CD4-positive, alpha-beta T cell treated with Interleukin-1 beta for 1 hour (primary cell): ENCODE measurements at places on chromosomes 13 and 19.

GRCh38 chr19:32652894-32653598 is 21.9 kb downstream of the ANKRD27 start:
- no peak for DNase-seq

DNA sequence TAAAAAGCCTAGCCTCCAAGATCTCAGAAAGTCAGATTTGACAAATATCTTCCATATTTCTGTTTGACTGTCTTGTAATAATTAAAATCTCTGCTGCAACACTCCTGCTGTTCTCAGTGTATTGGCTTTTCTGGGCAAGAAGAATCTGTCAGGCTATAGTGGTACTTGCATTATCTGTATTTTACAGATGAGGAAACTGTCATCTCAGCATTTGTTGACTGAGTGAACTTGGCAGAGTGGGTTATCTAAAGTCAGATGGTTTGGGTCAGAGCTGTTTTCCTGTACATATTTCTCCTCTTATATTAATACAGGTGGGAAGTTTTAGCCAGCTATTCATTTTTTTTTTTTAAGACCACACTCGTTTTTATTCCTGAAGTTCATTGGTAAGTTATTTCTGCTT is 1378.2 kb upstream of the PCDH20 start:
- no peak for DNase-seq

DNA sequence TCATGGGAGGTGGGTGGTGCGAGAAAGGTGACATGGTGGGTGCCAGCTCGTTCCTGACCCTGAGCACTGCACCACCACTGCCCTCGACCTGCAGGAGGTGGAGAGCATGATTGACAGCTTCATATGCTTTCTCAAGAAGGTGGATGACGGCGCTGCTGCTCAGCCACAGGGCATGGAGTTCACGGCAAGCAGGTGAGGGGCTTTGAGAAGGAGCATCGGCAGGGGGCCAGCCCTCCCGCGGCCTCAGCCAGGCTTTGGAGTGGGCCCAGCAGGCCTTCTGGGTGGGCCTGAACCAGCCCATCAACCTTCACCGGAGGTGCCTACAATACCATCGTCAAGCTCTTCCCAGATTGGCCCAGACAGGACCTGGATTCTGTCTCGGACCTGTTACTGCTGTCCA is 18.9 kb upstream of the ZNF14 start:
- DNase-seq = no peak

DNA sequence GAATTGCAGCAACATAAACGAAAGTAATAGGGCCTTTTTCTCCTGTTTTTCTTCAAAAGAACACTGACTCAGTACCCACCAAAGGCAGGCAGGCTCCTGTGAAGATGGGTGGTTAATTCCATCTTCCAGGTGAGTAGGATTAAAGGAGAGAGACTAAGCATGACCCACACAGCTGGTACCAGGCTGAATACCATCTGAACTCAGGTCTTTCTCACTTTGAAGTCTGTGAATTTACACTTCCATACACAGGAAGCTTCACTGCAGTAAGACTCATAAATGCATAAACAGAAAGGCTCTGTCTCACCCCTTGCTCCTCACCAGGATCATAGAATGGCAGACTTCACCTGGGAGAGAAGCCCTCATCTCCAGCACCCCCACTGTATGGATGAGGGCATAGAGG is 194.6 kb downstream of the KLF12 start:
- DNase-seq = no peak

DNA sequence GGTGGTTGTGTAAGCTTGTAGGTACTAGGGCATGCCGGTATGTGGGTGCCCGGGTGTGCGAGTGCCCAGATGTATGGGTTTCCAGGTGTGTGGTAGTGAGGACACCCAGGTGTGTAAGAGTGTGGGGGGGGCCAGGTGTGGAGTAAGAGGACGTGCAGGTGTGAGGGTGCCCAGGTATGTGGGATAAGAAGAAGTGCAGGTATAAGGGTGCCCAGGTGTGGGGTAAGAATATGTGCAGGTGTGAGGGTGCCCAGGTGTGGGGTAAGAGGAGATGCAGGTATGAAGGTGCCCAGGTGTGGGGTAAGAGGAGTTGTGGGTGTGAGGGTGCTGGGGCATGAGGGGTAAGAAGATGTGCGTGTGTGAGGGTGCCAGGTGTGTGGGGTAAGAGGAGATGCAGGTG is 14.3 kb downstream of the MARK4 start:
- DNase-seq = no peak

- DNase-seq = no peak
Measured at GRCh38 chr19:6297202-6297601, 17.4 kb upstream of the MLLT1 start.

DNA sequence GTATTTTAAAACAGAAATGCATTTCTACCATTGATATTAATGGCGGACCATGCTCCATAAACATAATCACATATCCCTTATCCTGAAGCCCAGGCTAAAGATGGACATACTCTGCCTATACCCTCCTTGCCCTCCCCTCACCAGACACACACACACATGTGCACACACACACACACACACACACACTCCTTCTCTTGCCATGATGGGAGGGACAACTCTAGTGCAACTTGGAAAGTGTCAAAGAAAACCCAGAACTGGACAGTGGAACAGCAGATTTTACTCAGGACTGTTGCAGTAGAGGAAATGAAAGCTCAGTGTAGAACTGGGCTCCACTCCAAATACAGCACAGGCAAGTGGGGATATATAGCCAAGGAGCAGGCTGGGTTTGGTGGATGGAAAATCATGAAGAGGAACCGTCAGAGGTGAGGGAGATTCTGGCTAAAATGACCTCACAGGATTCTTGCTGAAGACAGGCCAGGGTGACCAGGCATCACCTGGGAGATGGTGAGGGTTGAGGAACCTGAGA is 40.8 kb downstream of the TNFRSF19 start:
- no peak for DNase-seq

DNA sequence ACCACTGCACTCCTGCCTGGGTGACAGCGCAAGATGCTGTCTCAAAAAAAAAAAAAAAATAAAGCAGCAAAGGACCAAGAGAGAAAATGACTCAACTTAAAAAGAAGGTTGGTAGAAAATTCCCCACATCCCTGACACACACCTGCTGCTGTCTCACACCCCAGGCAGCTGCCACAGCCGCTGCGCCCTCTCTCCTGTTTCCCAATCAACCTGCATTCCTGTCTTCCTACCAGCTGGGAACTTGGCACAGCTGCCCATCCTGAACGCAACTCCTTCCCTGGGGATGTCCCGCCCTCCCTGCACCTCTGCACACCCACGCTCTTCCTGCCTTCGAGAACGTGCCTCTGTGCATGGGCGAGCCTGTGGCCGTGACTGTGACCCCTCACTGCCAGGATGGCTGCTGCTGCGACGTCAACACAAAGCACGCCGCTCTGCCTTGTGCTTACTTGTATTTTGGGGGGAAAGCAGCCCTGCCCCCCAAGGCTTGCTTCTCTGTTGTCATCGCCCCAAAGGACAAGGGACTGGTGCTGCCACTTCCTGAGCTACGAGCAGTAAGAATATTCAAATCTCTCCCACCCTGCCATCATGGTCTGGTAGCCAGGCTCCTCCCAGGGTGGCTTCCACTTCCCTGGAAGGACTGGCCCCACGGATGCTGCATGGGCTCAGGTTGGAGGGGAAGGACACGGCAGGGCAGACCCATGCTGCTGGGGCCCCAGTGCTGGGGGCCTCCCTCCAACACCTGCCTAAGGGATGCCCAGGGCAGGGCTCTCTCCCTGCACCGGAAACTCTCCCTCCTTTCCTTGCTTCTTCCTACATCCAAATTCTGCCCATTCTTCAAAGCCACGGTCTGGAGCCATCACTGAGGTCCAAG is 20.7 kb downstream of the SH3GL1 start:
- DNase-seq = peak; percentile 33

DNA sequence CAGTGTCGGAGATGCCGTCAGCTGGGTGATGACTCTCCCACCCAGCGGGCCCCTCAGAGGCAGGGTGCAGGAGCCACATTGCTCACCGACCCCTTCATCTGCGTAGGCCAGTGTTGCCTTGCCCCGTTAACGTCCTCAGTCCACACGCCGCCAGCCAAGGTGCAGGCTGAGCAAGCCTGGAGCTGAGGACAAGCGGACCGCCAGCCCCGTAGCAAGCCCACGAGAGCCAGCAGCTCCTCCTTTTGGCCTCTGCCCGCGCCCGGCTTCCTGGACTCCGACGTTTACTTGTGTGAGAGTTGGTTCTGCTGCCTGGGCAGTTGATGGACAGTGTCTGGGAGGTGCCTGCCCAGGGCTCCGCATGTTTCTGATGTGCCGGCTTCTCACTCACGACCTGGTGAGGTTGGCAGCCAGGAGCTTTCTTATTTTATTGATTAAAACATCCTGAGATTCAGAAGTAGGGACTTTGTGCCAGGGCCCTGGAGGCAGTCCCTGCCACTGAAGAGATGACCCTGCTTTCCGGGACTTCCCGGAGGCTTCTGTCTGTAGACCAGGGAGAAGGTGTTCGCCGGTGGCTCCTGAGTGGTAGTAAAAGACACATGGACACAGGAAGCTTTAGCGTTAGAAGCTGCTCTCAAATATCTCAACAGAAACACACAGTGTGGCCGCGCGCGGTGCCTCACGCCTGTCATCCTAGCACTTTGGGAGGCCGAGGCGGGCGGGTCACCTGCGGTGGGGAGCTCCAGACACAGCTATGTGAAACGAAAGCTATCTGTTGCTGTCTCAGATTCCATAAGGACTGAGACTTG is 5.8 kb downstream of the DAZAP1 start:
- no peak for DNase-seq
